ENCODE measurements at places on chromosomes 12 and 14.

- DNase-seq: no peak
These were observed 240.4 kb upstream of the FAR2 start for GRCh38 chr12:28908646-28909045.

- peak; percentile 77 for DNase-seq
These were observed 39.2 kb downstream of the EFCAB11 start for GRCh38 chr14:89915114-89915878.

GRCh38 chr12:107914460-107914977 is 140.0 kb downstream of the ASCL4 start:
- no peak for DNase-seq

GRCh38 chr14:33529787-33530757 is 420.8 kb downstream of the EGLN3 start:
- DNase-seq: no peak

- no peak for DNase-seq
These were observed 19.6 kb downstream of the FGD6 start for GRCh38 chr12:95197636-95198035.

GRCh38 chr12:44851586-44851985 is 24.5 kb downstream of the NELL2 start:
- DNase-seq: no peak

GRCh38 chr14:42130815-42131214 is 524.1 kb downstream of the LRFN5 start:
- peak; percentile 10 for DNase-seq

Measured in fibroblast of villous mesenchyme (primary cell).